ENCODE measurements at places on chromosomes 7 and 10. TPM values are rescaled to one million over a fixed set of nuclear protein-coding genes. Genes with fewer than 3 reads are reported as not detected.

LIPM gene
- total RNA-seq: not detected

UTF1 gene
- not detected for total RNA-seq

ELFN1 gene
- 0.10 TPM for total RNA-seq

ADAM22 gene
- total RNA-seq: 1.8 TPM

MYL10 gene
- total RNA-seq: not detected

ITGB8 gene
- not detected for total RNA-seq

LHPP gene
- 12.3 TPM for total RNA-seq

SLC18A3 gene
- total RNA-seq: not detected

AOAH gene
- total RNA-seq: 2.4 TPM

NKX1-2 gene
- not detected for total RNA-seq

MOGAT3 gene
- not detected for total RNA-seq

LRRD1 gene
- not detected for total RNA-seq

C10orf90 gene
- total RNA-seq: not detected

TRIM73 gene
- 3.5 TPM for total RNA-seq

AOC1 gene
- not detected for total RNA-seq

INSYN2A gene
- total RNA-seq: not detected

ZNF3 gene
- 18.6 TPM for total RNA-seq

ADIRF gene
- not detected for total RNA-seq

CFAP46 gene
- total RNA-seq: not detected

CYTH3 gene
- total RNA-seq: 1.6 TPM

GIMAP6 gene
- total RNA-seq: 30.2 TPM

SPDYE1 gene
- total RNA-seq: not detected

NXPH1 gene
- total RNA-seq: not detected

VSTM2A gene
- total RNA-seq: not detected

All from activated CD4-positive, alpha-beta memory T cell treated with anti-CD3 and anti-CD28 coated beads for 36 hours (primary cell).